ENCODE measurements at places on chromosomes 7 and 10. TPM values are rescaled to one million over a fixed set of nuclear protein-coding genes. Genes with fewer than 3 reads are reported as not detected.

The CALCR gene
- not detected for total RNA-seq

The HOXA10 gene
- 19.2 TPM for total RNA-seq

The SKIDA1 gene
- total RNA-seq = 2.7 TPM

The AKR1B1 gene
- 79.1 TPM for total RNA-seq

The RAMP3 gene
- total RNA-seq = 50.1 TPM

The ZNF804B gene
- not detected for total RNA-seq

The PODXL gene
- total RNA-seq = 26.0 TPM

The CDC14C gene
- not detected for total RNA-seq

- DNase-seq = no peak
Observed at GRCh38 chr7:101436221-101436735, 73.6 kb downstream of the COL26A1 start.

DNA sequence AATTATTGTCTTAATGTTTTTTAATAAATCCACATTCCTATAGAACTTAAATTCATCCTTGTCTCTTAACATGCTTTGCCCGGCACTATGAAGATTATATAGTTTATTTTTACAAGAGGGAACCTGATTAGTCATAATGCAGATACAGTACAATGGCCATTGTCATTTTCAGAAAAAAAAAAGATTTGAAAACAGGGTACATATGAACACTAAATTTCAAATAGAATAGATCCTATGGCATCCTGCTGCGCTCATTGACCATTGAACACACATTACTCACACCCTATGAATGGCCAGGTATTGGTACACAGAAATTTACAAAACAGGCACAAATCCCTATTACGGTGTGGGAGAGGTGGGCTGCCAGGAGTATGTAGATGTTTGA is 2.0 kb upstream of the KLF6 start:
- no peak for DNase-seq

DNA sequence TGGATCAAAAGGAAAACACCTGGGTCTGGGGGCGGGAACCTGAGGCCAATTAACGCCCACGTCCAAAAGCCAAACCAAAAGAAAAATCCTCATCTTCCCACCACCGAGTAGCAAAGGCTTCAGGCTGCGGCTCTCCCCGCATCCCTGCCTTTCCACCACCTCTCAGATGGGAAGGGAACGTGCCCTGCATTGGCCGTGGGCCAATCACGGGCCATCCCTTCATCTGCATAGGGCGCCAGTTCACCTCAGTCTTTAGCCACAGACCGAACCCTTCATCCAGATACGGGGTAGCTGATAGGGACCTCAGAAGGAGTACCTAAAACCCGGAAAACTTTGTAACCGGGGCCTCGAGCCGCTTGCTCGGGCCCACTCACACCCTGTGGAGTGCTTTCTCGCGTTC is 626 bp downstream of the PRPF18 start:
- no peak for DNase-seq

- DNase-seq = no peak
Observed at GRCh38 chr7:151416112-151416940, 6.5 kb upstream of the WDR86 start.

GRCh38 chr10:60101821-60102220 is 195.5 kb upstream of the CCDC6 start:
- no peak for DNase-seq

- DNase-seq = no peak
Observed at GRCh38 chr7:130943981-130944380, 210.0 kb upstream of the KLF14 start.

DNA sequence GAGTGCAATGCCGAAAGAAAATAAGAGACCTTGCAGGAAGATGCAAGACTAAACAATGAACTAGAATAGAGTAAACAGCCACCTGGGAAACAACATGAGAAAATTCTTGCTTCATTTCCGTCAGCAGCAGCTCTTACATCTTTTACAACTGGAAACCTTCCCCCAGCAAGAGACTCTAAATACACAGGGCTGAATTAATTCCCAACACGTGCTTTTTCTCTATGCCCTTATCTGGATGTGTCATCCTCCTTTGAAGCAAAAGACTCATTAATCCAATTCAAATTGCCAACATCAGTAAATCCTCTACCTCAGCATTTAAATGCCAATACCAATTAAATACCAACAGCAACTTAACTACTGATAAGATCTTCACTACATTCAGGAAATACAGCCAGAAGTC is 99.0 kb upstream of the PDE1C start:
- DNase-seq = no peak

GRCh38 chr10:770975-771374 is 81.5 kb upstream of the DIP2C start:
- DNase-seq = peak; percentile 72

DNA sequence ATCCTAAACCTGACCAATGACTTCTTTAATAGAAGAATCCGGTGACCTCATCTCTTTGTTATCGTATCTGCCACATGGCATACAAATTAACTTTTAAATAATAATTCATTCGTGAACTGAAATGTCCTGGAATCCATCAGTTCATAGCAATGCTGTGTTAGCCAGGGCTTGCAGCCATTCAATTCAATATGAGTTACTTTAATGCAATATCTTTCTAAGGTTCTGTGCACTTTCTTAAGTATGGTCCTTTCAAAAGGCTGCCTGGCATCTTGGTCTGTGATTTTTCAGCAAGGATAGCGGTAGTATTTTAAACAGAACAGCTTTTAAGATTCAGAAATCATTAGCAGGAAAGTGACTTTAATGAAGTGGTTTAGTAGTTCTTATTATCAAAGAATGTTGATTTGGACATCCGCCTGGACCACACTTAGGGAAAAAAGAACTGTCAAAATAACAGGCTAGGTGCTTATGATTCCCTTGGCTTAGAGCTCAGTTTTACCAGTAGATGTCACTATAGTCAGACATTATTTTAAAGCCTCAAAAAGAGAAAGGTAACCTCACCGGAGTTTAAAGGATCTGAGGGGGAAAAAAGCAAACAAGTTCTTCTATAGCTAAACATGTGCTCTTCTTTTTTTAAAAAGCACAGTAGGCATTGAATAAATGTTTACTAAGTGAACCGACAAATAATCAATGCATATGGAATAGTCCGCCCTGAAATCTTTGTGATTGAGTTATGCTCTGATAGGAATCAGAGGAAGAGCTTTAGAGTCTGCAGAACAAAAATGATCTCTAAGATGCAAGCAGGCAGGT is 22.7 kb downstream of the SLC35G1 start:
- no peak for DNase-seq
